ENCODE measurements at places on chromosomes 3 and 15.

DNA sequence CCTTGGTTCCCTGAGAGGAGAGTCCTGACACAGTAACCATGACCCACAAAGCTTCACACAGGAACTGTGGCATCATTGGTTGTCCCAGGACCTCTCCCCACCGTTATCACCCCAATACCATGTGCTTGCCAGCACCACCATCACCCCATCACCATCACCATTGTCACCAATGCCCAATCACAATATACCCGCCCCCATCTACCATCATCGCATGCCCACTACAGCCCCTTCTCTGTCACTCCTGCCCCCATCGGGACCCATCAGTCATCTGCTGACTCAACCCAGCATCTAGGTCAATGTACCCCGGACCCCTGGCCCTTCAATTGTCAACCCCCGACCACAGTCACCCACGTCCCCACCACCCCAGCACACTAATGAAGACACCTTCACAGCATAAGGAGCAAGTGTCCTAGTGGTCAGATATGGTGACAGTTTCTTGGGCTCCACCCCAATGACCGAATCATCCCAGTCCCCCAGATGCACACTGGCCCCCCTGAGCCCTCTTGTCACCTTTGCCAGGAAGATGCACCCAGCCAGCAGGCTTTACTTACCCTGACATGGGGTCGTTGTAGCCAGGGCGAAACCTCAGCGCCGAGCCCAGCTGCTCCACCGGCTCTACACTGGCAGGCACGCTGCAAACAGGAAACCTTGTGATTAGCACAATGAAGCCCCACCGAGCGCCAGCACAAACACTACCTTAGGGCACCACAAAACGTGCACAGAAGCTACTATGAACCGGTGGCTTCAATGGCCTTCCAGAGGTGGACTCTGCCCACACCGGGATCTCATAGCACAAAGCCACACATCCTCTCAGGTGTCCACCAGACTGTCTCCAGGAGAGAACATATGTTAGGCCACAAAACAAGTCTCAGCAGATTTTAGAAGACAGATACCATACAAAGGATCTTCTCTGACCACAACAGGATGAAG is 25.1 kb downstream of the SHISA5 start:
- DNase-seq, result no peak

DNA sequence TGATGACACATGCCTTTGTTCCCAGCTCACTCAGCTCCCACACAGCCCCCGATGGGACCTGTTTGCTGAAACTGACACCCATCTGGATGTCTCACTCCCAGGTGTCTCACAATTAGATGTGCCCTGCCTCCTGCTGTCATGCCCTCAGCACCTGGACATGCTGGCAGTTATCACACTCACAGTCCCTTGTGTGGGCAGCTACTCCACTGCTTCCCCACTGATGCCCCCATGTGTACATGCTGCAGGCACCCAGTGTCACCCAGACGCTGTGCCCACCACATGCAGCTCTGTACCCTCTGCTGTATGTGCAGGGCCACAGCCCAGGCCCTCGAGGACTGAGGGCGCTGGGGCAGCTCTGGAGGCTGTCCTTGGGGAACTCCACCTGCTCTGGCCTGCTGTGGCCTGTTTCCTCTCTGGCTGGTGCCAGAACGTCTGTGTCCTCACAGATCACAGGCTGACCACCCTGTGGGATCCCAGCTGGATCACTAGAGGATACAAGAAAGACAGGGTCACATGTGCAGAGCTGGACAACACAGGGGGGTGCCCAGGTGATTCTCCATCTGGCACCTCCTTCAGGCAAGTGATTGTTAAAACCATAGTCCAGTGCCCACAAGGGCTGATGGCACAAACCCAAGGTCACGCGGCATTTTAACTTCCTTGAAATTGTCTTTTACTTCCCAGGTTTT is 14.0 kb downstream of the C3orf22 start:
- DNase-seq, result no peak

DNA sequence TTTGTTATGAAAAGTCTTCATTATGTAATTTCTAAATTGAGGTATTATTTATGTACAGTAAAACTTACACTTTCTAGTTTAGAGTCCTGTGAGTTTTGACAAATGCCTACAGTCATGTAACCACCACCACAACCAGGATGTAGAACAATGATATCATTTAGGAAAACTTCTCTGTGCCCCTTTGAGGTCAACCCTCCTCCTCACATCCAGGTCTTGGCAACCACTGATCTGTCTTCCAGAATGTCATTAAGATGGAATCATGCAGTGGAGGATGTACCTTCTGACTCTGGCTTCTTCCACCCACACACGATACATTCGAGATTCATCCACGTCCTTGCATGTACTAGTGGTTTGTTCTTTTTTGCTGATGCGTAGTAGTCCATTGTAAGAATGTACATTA is 23.2 kb downstream of the MINAR1 start:
- no peak for DNase-seq

DNA sequence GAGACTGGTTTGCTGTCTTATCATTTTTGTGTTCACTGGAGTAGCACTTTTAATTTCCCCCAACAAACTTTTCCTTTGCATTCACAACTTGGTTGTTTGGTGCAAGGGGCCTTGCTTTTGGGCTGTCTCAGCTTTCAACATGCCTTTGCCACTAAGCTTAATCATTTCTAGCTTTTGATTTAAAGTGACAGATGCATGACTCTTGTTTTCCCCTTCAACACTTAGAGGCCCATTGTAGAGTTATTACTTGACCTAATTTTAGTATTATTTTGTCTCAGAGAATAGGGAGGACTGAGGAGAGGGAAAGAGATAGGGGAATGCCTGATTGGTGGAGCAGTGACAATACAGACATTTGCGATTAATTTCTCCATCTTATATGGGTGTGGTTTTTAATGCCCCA is 340.1 kb upstream of the MANF start:
- DNase-seq, result no peak

DNA sequence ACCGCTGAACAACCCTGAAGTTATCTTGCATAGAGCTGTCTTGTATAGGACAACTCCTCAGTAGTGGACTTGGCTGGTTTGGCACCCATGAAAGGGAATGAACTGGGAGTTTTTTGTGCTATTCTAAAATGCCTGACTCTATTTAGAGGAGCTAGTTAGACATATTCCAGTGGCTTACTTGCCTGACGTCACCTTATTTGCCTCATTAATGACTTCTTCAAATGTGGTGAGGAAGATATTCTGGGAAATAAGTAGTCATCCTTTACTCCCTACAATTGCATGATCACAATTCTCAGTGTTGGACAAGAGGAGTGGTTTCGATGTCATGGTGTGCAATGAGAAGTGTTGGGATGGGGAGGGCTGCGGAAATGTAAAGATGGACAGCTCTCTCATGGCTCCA is 509.2 kb upstream of the MDFIC2 start:
- peak; percentile 7 for DNase-seq

GRCh38 chr15:59384507-59384906 is 11.8 kb upstream of the MYO1E start:
- DNase-seq, result no peak

DNA sequence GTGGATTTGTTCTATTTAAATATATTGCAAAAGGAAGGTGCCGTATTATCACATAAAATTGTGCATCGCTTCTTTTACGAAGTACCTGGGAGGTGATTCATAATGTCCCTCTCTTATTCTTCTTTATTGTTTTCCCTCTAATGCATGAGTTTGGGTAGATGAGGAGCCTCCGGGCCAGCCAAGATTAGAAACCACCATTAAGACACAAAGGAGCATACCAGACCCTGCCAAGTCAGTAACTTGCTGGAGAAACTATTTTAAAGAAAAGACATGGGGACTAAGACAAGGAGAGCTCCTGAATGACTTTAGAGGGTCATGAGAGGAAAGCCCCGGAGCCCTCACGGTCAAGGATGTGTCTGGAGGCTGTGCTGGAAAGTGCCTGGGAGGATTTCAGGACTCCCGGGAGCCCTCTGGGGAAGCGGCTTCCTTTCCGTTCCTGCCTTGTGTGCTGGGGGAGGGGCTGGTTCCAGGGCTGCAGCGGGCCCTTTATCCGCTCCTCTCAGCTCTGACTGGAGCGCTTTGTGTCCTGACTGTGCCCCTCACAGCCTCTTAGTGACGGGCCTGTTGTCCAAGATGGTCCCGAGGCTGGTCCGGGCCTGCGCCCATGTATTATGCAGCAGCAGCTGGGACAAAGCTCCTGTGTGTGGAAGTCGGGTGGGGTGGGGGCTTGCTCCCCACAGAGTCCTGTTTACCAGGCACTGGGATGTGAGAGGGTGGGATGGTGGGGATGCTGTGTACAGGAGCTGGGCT is 35.7 kb downstream of the CORO2B start:
- no peak for DNase-seq

GRCh38 chr15:39079296-39079847 is 501.5 kb upstream of the THBS1 start:
- no peak for DNase-seq

- DNase-seq, result no peak
These were observed 24.4 kb upstream of the ATP2B2 start for GRCh38 chr3:10529809-10530208.

- DNase-seq, result no peak
These were observed 648.7 kb upstream of the CCDC54 start for GRCh38 chr3:106728315-106729098.

DNA sequence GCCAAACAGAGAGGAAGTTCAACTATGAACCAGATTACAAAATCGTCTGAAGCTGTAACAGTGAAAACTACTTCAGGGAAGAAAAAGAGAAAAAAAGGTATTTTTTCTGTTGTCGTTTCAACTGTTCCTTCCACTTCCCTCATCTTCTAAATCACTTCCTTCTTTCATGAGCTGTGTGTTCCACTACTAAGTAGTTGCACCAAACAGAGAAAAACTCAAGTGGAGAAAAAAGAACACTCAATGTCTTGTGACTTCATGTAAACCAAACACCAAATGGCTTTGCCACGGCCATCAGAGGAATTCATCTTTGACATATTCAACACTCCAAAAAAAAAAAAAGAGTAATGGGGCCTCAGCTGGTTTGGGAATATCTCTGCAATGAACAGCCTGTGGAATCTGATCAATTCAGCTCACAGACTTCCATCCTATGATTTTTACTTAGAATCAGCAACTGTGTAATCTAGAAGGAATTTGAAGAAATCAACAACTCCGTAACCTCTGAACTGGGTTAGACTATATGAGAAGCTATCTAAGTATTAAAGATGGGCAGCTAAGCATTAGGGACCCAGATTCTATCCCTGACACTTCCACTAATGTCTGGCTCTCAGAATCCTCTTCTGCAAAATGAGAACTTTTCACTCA is 47.5 kb upstream of the RNF7 start:
- DNase-seq, result no peak

GRCh38 chr3:15319575-15319974 is 12.8 kb downstream of the SH3BP5 start:
- no peak for DNase-seq

DNA sequence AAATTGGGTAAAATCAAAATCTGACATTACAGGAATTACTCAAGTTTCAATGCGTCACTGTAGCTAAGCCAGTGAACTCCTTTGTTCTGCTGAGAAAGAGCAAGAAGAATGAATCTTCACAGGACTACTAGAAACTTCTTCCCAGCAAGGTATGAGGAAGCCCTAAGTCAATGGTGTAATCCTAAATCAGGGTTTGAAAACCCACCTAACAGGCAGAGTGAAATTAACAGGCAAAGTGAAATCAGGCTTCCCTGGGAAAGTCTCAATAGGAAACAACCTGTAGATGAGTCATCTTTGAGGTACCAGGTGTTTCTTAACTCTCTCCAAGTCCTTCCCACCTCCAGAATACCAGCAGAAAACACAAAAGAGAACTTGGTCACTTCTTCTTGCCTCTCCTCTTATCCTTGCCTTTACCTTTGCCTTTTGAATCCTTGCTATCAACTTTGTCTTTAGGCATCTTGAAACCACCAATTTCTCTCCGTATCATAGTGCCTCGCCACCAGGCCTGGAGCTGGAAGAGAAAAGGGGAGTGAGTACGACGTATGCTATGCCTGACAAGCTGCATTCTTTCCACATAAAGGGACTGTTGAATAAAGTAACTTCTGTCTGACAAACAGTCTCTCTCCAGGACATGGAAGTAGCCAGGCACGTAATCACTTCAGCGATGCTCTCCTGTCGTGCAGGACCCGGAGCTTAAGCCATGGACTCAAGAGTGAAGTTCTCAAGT is 60.6 kb upstream of the RPL35A start:
- DNase-seq, result no peak

DNA sequence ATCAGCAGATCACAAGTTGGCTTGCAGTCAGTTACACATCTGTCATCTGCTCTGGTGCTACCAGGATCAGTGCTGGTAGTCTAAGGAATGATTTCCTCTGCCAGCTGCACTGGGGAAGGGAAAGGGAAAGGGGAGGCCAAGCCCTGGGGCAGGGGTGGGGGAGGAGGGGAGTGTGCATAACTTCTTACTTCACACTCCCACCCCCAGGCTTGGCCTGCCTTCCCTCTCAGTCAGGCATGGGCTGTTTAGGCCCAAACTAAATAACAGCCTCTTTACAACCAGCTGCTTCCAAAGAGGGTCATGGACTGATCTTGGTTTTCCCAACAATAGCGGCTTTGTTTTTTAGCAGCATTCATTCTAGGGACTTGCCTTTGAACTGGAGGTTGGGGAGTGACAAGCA is 86.1 kb upstream of the PSMD6 start:
- DNase-seq, result no peak

GRCh38 chr3:70281663-70282062 is 30.8 kb downstream of the MDFIC2 start:
- no peak for DNase-seq

Data from NCI-H1105 treated with DMSO at 0.1 percent for 48 hours (cell line).